ENCODE measurements at places on chromosomes 4 and X.

DNA sequence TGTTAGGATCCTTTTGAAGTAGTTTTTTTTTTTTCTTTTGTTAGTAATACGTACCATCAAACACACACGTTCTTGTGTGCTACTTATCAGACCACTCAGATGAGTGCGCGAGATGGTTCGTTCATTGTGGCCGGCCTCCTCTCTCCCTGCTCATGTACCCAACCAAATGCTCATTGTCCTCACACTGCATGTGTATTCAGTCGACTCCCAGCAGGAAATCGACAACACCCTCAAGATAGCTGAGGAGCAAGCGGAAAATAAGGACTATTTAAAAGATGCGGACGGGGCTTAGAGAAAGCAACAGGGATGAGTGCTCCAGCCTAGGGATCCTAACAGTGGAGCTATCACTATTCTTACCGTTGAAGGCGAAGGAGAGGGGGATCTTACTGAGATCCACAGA, 72.9 kb upstream of the GUCY1A1 start:
- DNase-seq, result no peak

GRCh38 chr4:124459196-124459940, 253.2 kb downstream of the ANKRD50 start:
- no peak for DNase-seq

- DNase-seq, result no peak
Observed at GRCh38 chr4:125044886-125045285, 269.9 kb upstream of the FAT4 start.

GRCh38 chr4:151267822-151268535, 9.0 kb upstream of the PRSS48 start:
- DNase-seq, result no peak
